ENCODE measurements at places on chromosomes 2 and 18.

- no peak for DNase-seq
These were observed 52.3 kb upstream of the ROCK1 start for GRCh38 chr18:21163647-21164547.

DNA sequence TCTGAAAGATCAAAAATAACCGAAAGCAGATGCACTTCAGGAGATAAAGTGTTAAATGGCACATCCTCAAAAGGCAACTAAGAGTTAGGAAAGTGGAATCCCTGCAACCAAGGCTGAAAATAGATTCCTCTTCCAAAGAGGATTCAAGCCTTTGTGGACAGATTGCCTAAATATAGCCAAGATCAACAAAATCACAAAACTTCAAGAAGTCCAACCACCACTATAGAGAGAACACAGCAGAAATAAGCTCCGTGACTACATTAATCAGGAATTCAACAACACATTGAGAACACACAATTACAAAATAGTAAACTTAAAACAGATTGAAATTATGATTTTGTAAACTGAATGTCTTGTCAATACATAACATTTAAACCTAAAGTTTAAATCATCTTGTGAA lies 165.7 kb downstream of the LNPK start:
- DNase-seq, result no peak

DNA sequence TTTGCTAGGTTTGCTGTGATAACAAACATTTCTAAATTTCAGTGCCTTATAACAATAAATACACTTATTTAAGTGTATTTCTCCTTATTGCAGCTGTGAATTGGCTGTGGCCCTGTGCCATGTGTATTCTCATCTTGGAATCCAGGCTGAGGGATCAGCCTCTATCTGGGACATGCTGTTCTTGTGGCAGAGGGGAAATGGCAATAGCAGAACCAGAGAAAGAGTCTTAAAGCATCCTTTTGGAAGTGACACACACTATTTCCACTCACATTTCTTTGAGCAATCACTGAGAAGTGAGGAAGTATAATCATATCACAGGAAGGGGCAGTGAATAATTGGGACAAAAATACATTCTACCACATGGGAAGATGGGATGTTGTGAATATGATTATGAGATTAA lies 66.2 kb upstream of the PROKR1 start:
- DNase-seq, result no peak

GRCh38 chr2:100852999-100853908 lies 33.3 kb downstream of the NPAS2 start:
- no peak for DNase-seq

- DNase-seq, result no peak
These were observed 74.8 kb downstream of the B3GNT2 start for GRCh38 chr2:62270728-62271127.

- no peak for DNase-seq
These were observed 7.5 kb downstream of the MBOAT2 start for GRCh38 chr2:8996006-8996405.

DNA sequence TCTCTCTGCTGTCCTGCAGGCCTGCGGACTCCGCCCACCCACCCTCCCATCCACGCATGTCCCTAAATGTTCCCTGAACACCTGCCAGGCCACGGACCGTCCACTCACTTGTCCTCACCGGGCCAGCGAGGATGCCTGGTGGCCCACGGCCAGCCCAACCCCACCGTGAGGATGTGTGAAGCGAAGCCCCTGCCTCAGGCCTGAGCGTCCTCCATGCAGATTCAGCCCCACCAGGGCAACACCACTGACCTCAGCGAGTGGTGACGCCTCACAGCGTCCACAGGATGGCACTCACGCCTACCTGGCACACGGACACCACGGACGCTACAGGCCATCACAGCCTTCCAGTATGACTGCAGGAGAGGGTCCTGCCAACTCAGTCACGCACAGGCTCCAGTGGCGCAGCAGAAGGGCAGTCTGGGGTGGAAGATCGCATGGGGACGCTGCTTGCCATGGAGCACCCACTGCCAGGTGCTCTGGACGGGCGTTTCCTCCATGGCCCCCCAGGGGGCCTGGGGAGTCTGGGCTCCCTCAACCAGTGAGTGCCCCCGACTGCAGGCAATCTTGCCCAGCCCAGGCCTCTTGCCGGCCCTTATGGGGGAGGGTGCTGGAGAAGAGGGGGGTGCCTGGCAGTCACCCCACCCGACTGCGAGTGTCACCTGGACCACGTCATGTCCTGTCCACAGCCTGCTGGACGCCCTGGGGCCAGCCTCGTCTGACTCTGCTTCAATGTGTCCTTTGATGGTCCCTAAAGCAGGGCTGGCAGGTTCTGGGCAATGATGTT lies 25.4 kb downstream of the HDAC4 start:
- DNase-seq, result peak; percentile 20

DNA sequence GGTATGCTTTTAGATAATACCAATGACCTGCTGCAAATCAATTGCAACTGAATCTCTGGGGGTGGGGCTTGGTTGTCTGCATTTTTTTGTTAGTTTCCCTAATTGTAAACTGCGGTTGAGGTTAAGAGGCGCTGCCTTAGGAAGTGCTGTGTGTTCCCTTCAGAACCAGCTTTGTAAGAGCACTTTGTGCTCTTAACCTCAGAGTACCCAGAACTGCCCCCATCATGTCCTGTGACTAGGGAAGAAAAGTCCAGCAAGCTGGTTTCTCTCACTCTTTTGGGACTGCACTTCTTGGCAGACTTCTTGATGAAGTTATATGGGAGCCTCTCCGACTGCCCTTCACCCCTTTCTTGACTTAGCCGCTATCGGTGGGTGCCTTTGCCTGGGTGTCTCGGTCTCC lies 245.5 kb upstream of the CXCR4 start:
- no peak for DNase-seq

DNA sequence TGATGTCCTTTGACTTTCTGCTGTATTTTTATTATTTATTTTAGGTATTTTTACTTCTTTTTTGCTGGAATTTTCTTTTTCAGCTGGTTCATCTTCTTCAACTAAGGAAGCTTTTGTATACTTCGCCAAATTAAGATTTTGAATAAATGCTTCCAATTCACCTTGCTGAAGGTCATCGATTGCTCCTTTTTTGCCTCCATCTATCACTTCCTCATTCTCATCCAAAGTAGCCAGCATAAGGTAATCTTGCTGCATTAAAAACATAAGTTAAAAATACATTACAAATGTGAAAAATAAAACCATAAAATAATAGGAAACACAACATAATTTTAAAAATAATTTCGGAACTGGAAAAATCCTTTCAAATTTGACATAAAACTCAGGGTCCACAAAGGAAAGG lies 2.6 kb downstream of the CEBPZ start:
- DNase-seq, result no peak

DNA sequence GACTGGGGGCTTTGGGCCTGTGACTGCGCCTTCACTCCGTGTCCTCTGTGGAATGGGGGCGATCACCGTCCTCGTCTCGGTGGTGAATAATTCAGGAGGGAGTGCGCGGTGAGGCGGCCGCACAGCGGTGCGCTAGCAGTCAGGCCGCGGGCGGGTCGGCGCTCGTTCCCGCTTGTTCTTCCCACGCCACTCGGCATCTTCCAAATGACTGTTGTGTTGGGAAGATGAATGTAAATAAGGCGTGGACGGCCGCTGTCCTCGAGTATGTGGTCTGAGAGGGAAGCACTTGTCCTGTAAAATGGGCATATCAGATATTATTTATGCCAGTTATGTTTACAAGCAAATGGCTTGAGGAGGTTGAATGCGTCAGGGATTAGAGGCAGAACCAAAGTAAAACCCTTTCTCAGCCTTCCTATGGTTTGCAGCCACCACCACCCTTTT lies 608 bp upstream of the VPS4B start:
- DNase-seq, result no peak

GRCh38 chr2:45477546-45477945 lies 133.5 kb downstream of the SRBD1 start:
- no peak for DNase-seq

GRCh38 chr2:15965564-15966019 lies 25.2 kb downstream of the MYCN start:
- DNase-seq, result peak; percentile 63

GRCh38 chr2:32663864-32664263 lies 36.0 kb downstream of the TTC27 start:
- no peak for DNase-seq

- DNase-seq, result no peak
These were observed 11.9 kb upstream of the AMMECR1L start for GRCh38 chr2:127897531-127898211.

DNA sequence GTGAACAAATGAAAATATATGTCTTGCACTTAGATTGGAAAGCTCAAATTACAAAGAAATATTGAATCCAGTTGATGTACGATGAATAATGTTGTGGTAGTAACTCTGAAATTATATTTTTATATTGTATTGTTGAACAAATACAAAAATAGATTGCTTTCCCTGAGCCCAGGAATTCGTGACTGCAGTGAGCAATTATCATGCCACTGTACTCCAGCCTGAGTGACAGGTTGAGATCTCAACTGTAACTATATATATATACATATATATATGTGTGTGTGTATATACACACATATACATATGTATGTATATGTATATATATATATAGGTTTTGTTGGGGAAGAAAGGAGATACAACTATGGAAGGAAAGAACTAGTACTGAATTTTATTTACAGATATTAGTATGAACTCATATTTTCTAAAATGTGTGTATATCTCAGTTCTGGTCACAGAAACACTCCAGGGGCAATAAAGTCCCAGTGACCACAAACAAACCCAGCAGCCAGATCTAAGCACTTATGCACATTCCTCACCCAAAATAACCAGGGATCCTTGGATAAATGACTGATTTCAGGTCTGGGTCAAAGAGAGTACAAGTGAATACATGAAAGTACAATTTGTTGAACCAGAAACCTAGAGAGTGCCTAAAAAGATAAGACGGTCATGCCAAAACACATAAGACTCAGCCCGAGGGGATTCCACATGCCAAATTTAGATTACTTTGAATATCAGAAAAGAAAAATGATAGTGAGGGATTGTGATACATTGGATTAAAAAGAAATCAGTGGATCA lies 146.3 kb downstream of the TMX3 start:
- no peak for DNase-seq

DNA sequence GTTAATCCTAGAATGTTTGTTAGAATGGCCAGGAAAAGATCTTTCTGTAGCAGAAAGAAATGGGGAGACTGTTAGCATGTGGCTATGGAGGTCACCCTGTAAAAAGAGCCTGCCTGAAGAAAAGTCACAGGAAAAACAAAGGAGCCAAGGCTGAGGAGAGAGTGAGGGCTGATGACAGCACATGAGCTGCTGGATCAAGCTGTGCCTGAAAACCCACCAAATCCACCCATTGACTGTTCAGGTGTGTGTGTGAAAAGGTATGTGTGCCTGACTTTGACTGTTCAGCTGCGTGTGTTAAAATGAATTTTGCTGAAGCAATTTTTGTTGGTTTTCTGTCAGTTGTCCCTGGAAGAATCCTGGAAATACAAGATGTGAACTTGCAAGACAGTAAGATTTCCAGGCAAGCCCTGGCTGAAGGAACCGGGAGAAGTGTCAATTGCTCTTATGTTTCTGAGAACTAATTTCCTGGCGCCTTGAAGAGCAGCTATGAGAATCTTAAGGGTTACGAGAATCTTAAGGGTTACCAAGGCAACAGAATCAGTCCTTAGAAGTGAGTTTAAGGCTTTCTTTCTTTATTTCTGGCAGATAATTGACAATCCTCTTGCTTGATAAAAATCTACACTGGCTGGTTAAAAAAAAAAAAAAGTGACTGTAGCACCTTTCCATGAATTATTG lies 73.0 kb upstream of the LGALSL start:
- no peak for DNase-seq

GRCh38 chr2:237182422-237183123 lies 96.9 kb downstream of the COPS8 start:
- DNase-seq, result no peak

DNA sequence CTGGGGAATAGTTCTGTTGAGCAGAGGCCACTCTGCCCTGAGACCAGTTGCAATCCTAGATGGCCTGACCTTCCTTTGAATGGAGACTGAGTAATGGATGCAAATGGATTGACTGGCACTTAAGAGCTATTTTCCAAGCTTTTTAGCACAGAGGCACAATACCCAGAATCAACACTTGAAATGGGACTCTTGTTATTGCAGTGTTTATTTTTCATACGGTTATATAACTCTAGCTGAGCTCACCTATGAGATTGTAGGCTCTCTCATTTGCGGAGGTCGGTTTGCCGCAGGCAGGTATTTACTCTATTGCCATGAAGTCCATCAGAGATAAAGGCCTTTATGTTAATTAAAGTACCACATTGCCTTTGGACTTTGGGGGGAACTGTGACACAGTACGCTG lies 422.3 kb upstream of the CELF4 start:
- no peak for DNase-seq

DNA sequence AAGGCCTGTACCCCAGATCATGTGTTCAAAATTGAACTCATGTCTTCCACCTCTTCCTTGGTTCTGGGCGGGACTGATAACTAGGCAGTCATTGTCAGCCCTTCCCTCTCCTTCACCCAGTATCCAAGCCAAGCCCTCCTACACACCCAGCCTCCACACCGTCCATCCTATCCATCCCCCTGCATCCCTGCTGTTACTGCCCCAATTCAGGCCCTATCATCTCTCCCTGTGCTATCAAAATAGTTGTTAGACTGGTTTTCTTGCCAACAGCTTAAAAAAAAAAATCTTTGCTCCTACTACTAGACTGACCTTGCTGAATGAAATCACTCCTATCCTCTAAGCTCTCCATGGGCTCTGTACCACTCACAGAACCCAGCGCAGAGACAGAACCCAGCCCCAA lies 32.8 kb downstream of the TGFA start:
- DNase-seq, result no peak

DNA sequence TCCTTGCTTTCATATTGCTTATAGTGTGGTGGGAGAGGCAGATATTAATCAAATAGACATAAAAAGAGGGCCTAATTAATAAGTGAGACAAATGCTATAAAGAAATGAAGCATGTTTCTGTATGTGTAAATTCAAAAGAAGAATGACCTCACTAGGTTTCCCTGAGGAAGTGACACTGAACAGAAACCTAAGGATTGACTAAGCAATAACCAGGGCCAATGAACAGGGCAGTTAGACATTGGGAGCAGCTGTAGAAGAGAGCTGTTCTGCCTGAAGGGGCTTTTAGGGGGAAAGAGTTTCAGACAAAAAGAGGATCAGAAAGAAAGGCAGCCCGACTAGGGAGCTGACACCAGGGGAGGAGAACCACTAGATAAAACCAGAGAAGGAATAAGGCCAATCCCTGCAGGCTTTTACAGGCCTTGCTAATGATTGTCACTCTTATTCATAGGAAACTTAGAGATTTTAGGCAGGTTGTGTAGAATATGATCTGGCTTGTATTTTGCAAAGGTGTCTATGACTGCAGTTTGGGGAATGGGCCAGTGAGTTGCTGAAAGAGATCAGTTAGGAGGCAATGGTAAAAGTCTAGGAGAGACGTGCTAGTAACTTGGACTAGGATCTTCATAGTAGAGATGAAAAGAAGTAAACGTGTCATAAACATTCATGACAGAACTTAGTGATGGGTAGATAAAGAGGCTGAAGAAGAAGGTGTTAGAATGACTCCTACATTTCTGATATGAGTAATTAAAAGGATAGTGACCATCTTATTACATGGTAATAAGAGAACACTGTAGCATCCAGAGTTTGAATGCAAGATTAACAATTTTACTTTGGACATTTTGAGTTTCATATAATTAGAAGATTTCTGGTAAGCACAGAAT lies 26.8 kb upstream of the NABP1 start:
- no peak for DNase-seq
